ENCODE measurements at places on chromosomes 7 and 10.

- DNase-seq = no peak
These were observed 46.7 kb downstream of the HTRA1 start for GRCh38 chr10:122508021-122508420.

DNA sequence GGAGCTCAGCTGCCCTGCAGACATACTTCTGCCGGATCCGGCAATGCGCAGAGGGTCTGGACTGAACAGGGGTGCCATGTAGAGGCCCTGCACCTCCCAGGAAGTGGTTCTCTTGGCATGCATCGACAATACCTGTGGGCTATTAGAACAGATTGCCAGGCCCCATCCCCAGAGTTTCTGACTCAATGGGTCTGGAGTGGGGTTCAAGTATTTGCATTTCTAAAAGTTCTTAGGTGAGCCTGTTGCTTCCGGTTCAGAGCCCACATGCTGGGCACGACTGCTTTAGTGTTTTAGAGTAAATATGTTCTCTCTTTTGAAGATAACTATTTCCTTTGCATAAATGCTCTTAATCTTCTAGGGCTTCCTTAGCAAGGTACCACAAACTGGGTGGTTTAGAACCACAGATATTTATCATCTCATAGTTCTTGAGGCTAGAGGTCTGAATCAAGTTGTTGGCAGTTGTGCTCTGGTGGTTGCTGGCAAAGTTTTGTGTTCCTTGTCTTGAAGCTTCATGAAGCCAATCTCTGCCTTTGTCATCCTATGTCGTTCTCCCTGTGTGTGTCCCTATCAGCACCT is 435.5 kb downstream of the TCERG1L start:
- DNase-seq = no peak

DNA sequence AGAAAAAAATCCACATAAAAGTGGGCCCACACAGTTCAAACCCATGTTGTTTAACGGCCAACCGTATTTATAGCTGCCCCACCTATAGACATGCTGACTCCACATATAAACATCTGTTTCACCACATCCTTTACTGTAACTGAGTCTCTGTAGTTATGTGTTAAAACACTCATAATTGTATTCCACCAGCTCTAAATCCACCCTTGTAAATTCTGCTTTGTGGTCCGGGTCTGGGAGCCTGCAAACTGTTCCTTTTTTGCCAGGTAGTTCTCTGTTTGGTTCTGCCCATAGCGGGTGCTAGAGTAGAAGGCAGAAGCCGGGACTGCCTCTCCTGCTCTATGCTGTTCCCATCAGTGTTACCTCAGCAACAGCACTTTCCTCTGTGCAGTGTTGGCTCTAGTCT is 20.2 kb upstream of the FHIP2A start:
- DNase-seq = no peak

- no peak for DNase-seq
These were observed 374.6 kb downstream of the DNAJB6 start for GRCh38 chr7:157711353-157711888.

- no peak for DNase-seq
These were observed 353.5 kb downstream of the TCERG1L start for GRCh38 chr10:130958003-130958402.

All from fibroblast of skin of left biceps (primary cell).